Activated T-helper 1 cell treated with anti-CD3 and anti-CD28 coated beads, Interleukin-2, amount 50 U/mL, for 16 hours (primary cell): ENCODE measurements at places on chromosomes 6 and 20.

- no peak for DNase-seq
Observed at GRCh38 chr20:44151621-44152416, 35.2 kb downstream of the JPH2 start.

DNA sequence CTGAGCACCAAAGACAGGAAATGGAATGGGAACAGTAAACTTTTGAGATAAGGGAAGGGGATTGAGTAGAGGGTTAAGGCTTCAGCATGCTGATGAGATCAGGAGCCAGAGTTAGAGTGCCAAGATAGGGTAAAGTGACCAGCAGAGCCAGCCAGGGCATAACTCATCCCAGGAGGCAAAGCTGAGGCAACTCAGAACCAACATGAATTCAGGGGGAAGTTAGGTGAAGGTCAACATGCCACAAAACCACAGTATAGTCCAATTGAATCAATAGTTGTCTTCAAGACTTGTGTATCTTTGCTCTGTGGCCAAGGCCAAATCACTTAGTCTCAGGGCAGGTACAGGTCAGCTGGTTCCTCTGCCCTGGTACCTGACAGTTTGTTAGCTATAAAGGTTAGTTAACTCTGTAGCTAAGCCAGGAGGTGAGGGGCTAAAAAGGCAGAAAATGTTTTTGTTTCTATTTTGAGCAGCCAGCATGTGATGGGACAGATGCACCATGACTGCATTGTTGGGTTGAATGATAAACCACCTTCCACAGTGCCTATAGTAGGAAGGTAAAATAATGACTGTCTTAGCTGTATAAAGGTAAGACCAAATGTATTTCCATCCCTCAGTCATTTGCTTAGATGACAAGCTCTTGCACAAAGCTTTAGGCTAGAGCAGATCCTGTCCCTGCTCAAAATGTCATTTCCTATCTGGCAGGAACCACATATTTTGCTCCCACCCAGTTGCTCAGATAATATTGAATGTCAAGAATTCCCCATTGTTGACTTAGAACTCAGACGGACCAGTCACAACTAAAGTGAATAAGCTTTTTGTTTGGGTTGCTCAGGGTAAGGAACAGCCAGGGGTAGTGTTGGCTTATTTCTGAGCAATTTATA is 15.8 kb downstream of the RNF8 start:
- DNase-seq, result no peak

DNA sequence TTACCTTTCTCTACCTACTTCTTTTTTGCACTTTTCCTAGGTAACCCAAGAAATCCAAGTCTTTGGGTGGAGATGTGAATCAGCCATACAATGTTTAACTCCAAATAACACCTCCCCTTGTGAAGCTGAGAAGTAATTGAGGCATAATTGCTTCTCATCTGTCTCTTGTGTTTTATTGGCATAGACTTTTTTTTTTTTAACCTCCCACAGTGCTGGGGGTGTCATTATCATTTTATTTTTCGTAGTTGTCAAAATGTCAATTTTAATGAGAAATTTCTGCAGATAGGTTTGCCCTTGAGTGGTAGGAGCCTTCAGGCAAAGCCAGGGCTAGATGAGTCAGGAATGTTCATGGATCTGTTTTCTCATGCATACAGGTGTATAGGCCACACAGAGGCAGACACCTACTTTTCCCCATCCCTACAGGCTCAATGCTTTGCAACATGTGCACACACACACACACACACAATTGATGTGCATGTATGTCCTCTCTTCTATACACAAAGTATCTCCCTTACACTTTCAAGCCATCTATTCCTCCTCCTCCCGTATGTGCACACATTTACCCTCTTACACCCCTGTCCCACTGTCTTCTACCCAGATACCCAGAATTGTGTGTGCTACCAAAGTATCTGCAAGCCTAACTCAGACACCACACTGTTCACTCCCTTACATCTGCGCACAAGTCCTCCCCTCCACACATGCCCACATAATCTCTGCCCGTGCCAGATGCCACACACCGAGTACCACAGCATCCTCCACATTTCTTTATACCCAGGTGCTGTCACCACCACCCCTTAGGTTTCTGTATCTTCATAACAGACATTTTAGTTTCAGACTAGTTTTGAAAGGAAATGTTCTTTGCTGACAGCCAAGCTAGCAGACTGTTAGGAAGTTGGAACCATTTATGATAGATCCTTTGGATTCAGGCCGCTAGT is 22.0 kb downstream of the RALY start:
- no peak for DNase-seq

- DNase-seq, result no peak
Observed at GRCh38 chr20:36606158-36607066, 833 bp downstream of the RAB5IF start.

DNA sequence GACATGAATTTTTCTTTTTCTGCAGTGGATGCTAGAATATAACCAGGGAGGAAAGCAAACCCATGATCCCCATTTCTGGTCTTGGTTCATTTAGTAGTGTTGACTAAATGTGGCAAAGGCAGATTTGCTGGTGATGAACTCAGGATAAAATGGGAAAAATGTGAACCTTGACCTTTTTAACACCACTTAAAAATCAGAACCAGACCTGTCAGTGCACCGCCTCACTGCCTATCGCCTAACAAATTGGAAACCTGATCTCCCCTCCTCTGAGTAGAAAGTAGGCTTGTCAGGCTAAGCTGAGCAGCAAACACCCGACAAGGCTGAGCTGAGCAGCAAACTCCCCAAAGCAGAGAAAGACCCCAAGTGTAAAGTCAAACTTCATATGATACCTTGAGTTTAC is 254.8 kb downstream of the FOXC1 start:
- DNase-seq, result no peak

- no peak for DNase-seq
Observed at GRCh38 chr20:17109307-17109706, 117.5 kb upstream of the PCSK2 start.

GRCh38 chr6:129790785-129791184 is 70.3 kb downstream of the TMEM244 start:
- no peak for DNase-seq

DNA sequence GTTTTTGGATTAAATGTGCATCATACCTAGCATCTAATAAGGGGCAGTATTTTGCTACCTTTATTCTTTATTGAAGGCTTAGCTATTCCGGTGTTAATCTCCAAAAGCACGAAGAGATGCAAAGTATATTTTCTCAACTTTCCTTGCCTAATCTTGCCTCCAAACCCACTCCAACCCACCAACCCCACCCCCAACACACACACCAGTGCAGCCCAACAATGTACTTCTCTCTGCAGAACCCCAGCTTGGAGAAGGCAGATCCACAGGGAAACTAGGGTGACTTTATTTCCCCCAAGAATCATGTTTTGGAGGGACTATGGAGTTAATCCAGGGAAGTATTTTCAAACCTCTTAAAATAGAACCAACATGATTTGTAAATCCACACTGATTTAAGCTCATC is 73.6 kb downstream of the ZMYND8 start:
- DNase-seq, result no peak

DNA sequence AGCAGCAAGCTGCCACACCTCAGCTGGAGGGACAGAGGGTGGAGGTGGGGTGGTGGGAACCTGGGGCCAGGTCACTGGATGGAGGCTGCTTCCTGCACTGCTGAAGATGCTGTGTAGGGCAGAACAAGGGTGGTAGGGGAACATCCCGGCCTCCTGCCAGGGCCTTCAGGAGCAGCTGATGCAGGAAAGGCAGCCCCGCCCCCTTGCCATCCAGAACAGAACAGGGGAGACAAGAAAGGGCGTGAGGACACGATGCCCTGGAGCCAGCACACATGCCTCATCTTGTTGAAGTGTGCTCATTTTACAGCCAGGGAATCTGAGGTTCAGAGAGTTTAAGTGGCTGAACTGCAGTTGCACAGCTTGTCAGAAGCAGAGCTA is 43.1 kb upstream of the PHACTR3 start:
- DNase-seq, result no peak

DNA sequence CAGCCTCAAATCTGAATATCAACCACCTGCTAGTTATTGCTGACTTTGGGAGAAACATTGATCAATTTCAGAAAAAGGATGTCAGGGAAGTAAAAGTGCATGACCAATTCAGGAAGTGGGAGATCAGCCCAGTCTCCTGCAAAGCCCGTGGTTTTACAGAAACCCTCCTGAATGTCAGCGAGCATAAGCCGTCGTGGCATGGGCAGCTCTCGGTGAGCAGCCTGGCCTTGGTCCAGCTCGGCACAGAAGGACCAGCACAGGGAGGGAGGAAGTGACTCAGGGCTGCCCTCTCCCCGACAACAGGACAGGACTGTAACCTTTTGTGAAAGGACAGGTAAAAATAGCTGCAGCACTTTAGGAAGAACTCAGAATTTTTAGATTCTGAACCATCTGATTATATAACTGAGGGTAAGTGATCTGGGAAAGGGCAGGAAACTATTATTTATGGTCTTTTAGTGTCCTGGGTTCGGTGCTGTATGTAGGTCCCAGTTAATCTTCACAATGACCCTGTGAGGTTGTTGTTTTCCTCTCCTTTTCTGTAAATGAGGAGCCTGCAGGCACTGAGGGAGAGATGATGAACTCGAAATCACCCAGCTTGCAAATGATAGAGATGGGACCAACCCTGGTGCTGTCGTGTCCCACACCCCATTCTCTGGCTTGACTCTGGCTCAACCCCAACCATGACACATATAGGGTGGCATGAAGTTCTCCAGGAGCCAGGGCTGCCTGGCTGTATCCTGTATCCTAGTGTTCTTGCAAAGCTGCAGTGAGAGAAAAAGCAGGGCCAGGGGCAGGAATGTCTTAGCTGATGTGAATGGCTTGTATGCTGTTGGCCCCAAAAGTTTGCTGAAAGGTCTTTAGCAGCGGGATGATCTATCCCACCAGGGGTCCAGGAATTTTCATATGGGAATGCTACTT is 37.6 kb downstream of the NRN1 start:
- no peak for DNase-seq

- DNase-seq, result no peak
Observed at GRCh38 chr20:60258255-60258863, 300.1 kb downstream of the CDH26 start.

DNA sequence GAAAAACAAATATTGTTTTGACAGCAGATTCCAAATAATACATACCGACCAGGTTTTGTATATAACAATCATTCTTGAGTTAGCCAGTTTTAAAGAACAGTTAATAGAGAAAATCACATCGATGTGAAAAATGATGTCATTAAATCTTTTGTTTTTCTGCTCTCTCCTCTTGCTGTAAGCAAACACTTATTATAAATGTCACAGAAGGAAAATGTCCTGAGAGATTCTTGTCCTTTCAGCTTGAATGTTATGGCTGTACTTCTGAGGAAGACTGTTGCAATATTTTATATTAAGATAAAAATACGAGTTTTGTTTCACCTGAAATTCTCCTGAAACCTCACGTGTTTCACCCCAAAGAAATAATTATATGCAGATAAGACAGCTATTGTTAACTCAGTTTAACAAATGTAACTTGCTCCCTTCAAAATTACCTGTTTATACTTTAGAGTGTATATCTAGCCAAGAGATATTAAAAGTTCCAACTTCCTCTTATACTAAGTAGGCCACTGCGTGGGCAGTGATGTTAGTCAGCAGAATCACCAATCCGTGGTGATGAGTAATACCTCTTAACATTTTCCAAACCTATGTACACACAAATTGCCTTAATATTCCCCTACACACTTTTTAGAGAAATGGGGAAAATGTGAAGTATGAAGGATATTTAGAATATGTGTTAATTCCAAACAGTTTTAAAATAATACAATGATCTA is 1111.4 kb upstream of the CITED2 start:
- no peak for DNase-seq

DNA sequence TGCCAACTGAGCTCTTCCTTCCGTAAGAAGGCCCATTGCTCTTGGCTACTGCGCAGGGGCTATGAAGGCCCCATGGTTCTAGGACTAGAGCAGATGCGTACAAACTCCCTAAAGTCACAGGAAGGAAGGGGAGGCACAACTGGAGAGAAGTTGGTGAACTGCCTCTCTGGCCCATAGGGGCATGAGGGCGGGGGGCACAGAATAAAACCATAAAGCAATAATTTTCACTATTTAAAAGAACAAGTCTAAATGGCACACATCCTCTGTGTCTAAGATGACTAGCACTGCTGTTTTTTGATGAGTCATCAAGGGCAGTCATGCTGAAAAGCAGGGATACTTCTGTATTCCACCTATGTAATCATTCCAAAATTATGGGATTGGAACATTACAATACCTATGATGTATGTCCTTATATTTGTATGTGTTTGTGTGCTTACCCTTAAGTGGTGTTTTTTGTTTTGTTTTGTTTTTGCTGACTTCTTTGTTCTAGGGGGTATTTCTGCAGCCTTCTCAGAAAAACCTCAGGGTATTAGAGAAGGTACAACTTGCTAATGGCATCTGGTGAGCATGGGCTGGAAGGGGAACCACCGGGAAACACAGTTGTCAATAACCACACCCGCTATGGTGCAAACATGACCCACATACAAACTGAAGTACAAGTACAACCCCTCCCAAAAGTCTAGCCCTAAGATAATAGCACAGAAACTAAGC is 36.9 kb downstream of the B4GALT5 start:
- DNase-seq, result no peak

DNA sequence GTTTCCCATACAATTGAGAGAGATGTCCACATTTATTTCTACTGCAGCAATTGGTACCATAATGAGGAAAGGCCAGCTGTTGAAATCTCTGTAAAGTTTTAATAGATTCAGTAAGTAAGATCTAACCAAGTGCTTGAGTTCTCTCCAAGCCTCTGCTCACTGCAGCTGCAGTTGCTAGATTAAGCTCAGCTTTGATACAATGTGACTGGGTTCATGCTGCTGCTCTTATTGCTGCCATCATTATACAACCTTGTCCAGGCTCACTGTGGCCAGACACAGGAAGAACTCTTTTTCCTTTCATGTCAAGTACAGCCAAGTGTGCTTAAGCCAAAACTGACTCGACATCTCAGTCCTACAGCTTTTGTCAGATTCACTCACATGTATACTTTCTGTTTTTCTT is 423.5 kb downstream of the GJA1 start:
- DNase-seq, result no peak
